GM12864 (cell line): ENCODE measurements at places on chromosomes 6 and 20.

- no peak for DNase-seq
Measured at GRCh38 chr6:131004936-131005335, 58.1 kb downstream of the EPB41L2 start.

- no peak for DNase-seq
Measured at GRCh38 chr6:76422511-76423213, 350.2 kb upstream of the IMPG1 start.

GRCh38 chr20:59020938-59021551, 1.8 kb downstream of the TUBB1 start:
- DNase-seq, result no peak

- no peak for DNase-seq
Measured at GRCh38 chr6:1801401-1801800, 191.7 kb downstream of the FOXC1 start.

GRCh38 chr20:16514140-16514539, 59.1 kb downstream of the KIF16B start:
- DNase-seq, result no peak

GRCh38 chr6:111724505-111724904, 118.8 kb upstream of the TRAF3IP2 start:
- DNase-seq, result peak; percentile 72

GRCh38 chr6:44133003-44133931, 5.9 kb downstream of the TMEM63B start:
- no peak for DNase-seq

GRCh38 chr6:169167581-169168301, 85.9 kb downstream of the THBS2 start:
- no peak for DNase-seq

- no peak for DNase-seq
Measured at GRCh38 chr6:7170117-7170732, 62.5 kb downstream of the RREB1 start.

DNA sequence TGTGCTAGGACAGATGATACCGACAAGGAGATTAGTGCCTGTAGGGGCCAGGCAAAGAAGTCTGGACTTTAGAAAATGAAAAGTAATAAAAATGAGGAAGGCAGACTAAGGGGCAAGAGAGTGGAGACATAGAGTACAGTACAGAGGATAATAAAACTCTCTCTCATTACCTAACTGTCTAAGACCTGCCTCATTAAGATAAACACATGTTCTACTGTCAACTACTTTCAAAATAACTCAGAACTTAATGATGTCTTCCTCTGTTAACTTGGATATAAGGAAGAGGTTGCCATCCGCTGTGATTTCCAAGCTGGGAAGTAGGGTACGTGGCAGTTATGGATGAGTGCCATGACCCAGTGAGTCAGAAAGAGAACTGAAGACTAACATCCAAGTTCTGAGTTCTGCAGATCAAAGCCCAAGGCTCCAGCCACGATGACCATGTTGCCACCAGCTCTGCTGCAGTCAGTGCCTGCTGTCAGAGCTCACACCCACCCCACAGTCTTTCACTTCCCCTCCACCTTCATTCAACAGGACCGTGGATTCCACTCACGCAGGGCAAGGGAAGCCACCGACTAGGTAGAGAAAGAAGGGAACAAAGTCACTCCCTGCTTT, 81.8 kb downstream of the KIF16B start:
- DNase-seq, result no peak

GRCh38 chr20:37758332-37758731, 64.5 kb downstream of the CTNNBL1 start:
- DNase-seq, result no peak

- DNase-seq, result no peak
Measured at GRCh38 chr20:41048461-41049301, 20.1 kb downstream of the TOP1 start.

DNA sequence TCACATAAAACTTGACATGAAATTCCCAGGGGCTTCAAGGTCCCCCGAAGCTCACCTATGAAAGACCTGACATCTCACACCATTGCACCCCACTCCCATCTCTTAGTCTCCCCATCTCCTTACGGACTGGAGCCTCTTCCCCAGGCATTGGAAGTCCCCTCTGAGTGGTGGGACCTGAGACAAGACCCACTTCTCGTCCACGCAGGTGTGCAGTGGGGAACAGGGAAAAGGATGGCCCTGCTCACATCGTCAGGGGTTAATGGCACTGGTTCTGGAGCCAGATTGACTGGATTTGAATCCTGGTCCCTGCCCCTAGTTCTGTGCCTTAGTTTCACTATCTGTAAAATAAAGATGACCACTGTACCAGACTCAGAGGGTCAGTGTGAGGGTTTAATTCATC, 15.5 kb downstream of the ADGRF1 start:
- DNase-seq, result no peak

GRCh38 chr20:10910535-10911178, 236.9 kb upstream of the JAG1 start:
- DNase-seq, result no peak
